Gastroesophageal sphincter (tissue), 4 donors: ENCODE measurements at places on chromosomes 12 and 14. TPM values are rescaled to one million over a fixed set of nuclear protein-coding genes. Genes with fewer than 3 reads are reported as not detected.
A peak's percentile ranks its signal among the peaks of the same experiment; 100 is the strongest.

The L3HYPDH gene
- total RNA-seq = 37.3 TPM

GRCh38 chr14:93368996-93369712 lies 22.2 kb downstream of the COX8C start:
- ATAC-seq = no peak

DNA sequence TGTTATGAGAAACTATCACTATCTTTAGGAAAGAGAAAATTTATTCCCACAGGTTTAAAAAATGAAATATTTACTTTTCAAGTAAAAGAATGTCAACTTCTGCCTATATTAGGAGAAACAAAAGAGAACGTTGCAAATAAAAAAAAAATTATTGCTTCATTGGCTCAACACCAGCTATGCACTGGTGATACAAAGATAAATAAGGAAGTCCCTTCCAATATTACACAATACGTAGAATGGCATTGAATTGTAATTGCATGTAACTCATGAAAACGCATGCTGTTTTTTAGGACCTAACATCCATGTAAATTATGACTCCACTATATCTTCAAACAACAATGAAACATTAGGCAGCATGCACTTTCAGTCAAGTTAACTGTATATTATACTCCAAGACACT lies 56.4 kb upstream of the RERGL start:
- peak; percentile 34 for ATAC-seq

- no peak for ATAC-seq
These were observed 31.4 kb downstream of the TPH2 start for GRCh38 chr12:71970031-71970430.

DNA sequence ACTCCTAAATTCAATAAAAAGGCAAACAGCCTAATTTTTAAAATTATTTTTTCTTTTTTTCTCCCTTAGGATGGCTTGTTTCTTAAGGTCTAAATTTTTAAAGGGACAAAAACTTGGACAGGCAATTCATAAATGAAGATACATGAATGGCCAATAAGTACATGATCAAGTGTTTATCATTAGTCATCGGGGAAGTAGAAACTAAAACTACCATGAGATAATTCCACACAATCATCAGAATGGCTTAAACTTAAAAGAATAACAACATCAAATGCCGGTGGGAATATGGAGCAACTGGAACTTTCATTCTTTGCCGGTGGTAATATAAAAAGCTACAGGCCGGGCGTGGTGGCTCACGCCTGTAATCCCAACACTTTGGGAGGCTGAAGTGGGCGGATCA lies 29.1 kb downstream of the MOK start:
- ATAC-seq = no peak

The PARPBP gene
- 0.93 TPM for total RNA-seq

- no peak for ATAC-seq
These were observed 285.6 kb upstream of the FKBP4 start for GRCh38 chr12:2509137-2509536.

- ATAC-seq = no peak
These were observed 34.0 kb downstream of the CHGA start for GRCh38 chr14:92956961-92957360.

- no peak for ATAC-seq
These were observed 122.7 kb downstream of the SINHCAF start for GRCh38 chr12:31203261-31203660.

- no peak for ATAC-seq
These were observed 91.5 kb upstream of the SLC35F4 start for GRCh38 chr14:57957441-57957840.

DNA sequence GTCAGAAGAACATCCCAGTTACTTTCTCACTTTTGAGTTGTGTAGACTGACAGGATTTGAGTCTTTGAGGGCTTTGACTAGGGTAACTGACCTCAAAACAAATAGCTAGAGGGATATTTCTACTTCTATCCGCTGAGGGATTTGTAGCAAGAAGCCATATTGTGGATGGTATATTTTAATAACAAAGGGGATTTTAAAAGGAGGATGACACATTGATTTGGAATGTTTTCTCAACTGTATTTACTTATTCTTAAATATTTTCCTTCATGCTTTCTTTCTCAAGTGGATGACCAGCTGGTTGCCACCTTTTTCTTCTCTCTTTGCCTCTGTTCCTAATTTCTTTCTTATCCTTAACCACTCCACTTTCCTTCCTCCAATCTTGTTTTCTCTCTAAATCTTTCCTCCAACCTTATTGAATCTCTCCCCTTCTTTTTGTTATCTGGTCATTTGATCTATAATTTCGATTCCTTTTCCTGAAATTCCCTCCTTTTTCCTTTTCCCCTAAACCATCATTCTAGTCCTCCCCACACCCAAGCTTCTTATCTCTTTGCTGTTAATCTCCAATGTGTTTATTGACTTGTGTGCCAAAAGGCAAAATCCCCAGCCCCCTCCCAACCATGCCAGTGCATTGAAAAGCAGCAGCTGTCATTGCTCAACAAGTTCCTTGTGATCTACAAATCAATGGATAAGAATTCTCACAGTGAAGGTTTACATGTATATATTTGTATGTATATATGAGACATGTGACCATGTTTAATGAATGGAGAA lies 411.6 kb downstream of the RAD51B start:
- no peak for ATAC-seq

- ATAC-seq = no peak
These were observed 54.2 kb downstream of the DIP2B start for GRCh38 chr12:50558970-50559369.

DNA sequence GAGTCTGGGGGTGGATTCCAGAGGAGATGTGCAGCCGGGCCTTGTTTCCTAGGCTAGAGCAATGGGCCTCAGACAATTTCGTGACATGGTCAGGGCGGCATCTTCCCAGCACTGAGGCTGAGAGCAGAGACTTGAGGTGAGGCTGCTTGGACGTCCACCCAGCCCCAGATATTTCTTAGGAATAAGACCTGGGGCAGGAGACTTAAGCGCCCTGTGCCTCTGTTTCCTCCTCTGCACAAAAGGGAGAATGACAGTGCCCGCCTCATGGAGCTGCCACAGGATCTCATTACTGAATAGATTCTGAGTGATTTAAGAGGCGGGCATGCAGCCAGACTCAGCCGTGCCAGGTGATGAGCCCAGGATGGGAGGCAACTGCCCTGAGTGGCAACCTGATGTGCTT lies 297.9 kb upstream of the SFSWAP start:
- no peak for ATAC-seq

GRCh38 chr14:88492272-88493089 lies 62.3 kb downstream of the PTPN21 start:
- peak; percentile 84 for ATAC-seq
